ENCODE measurements at places on chromosomes 5 and 9.

GRCh38 chr9:88694625-88695024 is 159.6 kb downstream of the NXNL2 start:
- no peak for DNase-seq

GRCh38 chr9:130991778-130992681 is 16.9 kb upstream of the LAMC3 start:
- no peak for DNase-seq

- no peak for DNase-seq
Observed at GRCh38 chr5:162067655-162068411, at the start of gene GABRG2. TSS of gene GABRG2 (plus strand) at chr5:162067773. CDS start at chr5:162068000, 227 bp downstream.

- peak; percentile 58 for DNase-seq
Observed at GRCh38 chr5:39948867-39949468, 524.2 kb upstream of the DAB2 start.

- no peak for DNase-seq
Observed at GRCh38 chr5:94508461-94509148, 109.8 kb downstream of the KIAA0825 start.

Data from effector CD4-positive, alpha-beta T cell (primary cell).